ENCODE measurements at places on chromosomes 13 and 19.

DNA sequence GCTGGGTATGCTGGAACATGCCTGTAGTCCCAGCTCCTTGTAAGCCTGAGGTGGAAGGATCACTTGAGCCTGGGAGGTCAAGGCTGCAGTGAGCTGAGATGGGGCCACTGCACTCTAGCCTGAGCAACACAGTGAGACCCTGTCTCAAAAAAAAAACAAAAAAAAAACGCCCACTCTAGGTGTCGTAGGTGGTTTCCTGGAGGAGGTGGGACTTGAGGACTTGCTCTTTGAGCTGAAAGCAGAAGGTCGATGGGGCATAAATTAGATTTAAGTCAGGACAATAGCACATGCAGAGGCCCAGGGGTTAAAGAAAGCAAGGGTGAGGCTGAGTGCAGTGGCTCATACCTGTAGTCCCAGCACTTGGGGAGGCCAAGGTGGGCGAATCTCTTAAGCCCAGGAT lies 12.9 kb upstream of the ILF3 start:
- DNase-seq: no peak

DNA sequence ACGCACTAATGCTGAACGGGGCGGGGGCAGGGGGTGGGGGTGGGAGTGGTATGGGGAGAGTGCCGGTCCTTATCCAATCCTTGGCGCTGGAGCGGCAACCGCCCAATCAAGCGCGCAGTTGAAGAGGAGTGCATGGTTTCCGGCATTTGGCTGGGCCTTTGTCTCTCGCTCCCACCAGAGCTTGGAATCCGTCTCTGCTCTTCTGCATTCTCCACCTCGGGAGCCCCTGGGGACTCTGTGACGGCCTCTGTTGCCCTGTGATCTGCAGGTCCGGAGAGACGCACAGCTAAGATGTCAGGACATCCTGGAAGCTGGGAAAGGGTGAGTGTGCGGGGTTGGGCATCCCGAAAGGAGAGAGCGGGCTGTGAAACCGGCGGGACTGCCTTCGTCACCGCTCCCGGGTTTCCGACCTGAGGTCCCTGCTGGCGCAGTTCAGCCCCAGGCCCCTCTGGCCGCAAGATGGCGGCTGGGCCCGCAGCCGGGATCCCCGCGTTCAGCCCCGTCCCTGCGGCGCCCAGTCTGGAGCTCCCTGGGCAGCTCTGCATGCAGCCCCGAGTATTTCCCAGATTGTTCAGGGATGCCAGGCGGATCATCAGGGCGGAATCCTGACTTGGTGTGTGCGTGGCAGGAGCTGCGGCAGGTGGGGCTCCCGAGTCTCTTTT lies 53.6 kb upstream of the ZNF254 start:
- peak; percentile 86 for DNase-seq

DNA sequence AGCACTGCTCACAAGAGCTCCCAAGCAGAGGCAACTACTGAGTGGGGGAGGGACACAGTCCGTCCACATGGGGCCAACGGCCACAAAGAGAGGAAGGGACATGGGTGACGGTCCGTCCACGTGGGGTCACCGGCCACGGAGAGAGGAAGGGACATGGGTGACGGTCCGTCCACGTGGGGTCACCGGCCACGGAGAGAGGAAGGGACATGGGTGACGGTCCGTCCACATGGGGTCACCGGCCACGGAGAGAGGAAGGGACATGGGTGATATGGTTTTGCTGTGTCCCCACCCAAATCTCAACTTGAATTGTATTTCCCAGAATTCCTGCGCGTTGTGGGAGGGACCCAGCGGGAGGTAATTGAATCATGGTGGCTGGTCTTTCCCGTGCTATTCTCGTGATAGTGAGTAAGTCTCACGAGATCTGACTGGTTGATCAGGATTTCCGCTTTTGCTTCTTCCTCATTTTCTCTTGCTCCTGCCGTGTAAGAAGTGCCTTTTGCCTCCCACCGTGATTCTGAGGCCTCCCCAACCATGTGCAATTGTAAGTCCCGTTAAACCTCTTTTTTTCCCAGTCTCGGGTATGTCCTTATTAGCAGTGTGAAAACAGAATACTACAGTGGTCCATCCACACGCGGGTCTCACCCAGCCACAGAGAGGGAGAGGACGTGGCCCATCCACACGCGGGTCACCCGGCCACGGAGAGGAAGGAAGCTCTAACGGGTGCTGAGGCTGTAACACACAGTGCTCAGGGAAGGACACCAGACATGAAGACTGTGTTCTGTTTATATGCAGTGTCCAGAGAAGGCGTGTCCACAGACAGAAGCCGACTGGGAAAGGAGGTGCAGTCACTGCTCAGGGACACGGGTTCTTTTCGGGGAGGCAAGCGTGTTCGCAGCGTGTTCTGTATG lies 48.5 kb downstream of the GAS6 start:
- no peak for DNase-seq

DNA sequence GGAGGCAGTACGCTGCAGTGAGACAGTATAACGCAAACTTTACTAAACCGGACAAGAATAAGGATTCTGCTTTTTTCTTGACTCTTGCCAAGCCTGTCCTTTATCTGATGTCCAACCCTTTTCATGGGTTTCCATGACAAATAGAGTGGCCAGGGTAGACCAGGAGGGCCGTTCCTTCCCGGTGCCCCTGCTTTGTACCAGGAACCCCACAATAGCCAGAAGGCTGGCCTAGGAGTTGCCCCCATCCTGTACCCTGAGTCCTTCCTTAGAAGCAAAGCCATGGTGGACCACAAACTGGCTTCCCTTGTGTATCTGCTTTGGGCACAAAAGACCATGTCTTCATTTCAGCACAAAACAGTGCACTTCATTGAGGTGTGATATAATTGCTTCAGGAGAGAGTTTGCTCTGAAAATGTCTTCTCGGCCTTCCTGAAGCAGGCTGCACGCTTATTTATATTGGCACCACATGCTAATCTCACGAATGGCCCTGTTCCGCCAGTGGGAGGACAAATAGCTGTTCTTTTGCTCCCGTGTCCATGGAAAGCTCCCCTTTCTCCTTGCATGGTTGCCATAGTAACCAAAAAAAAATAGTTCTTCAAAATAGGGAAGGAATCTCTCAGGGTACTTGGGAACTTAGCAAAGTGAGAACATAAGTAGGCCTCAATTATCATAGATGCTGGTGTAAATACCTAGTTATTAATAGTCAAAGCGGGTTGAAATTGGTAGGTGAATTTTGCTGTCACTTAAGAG lies 222.1 kb downstream of the ZIC5 start:
- no peak for DNase-seq

- no peak for DNase-seq
These were observed 45.4 kb downstream of the FAM124A start for GRCh38 chr13:51267622-51268021.

DNA sequence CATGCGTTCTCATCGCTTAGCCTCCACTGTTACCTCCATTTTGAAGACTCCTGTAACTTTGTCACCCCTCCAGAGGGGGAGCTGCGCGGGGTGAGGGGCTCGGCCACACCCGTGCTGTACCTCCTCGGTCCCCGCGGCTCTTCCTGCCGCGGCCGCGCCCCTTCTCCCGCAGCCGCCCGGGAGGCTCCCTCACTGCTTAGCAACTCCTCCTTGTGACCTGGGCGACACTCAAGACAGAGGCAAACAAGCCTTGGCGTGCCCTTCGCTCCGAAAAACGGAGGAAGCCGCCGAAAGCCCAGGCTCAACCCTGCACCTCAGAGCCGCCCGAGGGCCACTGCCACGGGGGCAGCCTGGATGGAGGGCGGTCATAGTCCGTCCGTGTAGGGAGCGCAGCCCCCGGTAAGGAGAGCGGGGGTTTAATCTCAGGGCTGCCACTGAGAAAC lies 494.3 kb downstream of the FOXO1 start:
- no peak for DNase-seq

GRCh38 chr19:42634409-42635232 lies 39.9 kb upstream of the CEACAM8 start:
- no peak for DNase-seq

GRCh38 chr19:51156710-51157109 lies 14.6 kb downstream of the SIGLEC7 start:
- DNase-seq: no peak

DNA sequence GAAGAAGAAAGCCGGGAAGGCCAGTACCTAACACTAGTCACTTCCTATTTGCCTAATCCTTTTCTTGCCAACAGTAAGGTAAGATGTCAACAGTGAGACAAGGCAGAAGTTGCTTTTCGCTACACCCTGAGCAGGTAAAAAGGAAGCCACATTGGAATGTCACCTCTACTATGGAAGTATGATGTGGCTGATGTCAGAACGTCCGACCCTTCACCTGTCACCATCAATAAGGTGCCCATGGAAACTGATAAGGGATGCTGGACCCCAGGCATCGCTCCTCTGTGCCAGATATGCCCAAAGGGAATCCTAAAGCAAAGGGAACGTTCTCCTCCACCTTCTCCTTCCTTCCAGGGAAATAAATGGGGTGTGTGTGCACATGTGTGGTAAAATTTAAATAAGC lies 34.3 kb downstream of the COL4A1 start:
- DNase-seq: no peak

GRCh38 chr19:19602136-19602712 lies 16.3 kb downstream of the PBX4 start:
- no peak for DNase-seq

GRCh38 chr13:23504180-23504579 lies 66.0 kb upstream of the TNFRSF19 start:
- no peak for DNase-seq

DNA sequence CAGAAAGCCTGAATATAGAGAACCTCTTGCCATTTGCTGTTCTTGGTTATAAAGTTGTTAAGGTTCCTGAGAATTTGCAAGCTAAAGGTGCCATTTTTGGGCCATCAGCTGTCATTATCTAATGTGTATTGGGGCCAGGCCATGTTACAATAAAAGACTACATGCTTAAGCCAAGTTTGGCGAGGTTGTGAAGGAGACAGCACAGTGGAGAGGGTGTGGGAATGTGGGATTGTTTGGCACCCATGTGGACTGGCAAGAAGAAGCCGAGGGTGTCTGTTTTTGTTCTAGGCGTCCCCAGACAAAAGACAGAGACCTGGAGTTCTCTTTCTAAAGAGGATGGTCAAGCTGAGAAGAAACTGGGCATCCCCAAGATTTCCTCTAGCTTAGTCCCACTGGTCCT lies 64.7 kb downstream of the ZNF44 start:
- DNase-seq: no peak

DNA sequence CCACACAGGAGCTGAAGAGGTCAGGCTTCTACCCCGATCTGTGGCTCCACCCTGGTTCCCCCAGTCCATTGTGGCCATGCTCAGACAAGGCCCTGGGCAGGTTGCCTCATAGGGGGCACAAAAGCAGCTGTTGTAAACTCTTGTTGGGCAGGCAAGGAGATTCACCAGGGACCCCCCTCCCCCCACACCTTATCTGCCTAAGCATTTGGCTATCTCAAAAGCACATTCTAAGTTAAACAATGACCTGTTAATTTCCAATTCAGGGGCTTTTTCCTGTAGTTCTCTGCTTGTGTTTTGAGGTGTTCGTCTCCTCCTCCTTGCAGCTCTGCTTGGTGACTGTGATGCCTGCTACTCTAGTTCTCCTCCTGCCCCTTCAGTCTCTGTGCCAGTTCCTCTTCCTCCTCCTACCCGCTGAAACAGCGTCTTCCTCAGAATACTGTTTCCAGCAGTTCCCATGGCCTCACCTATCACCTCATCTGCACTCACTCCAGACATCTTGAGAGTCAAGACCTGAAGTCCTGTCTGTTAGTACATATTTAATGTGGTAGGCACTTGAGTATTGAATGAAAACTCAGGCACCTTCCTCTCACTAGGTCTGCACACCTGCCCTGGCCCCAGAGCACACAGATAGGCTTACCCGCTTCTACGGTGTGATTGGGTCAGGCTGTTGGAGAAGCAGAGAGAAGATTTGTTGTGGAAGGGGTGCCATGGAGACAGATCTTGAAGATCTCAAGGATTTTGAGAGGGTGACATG lies 31.7 kb downstream of the SPATA13 start:
- DNase-seq: no peak

- peak; percentile 53 for DNase-seq
These were observed 9.1 kb downstream of the ARID3A start for GRCh38 chr19:934865-935479.

DNA sequence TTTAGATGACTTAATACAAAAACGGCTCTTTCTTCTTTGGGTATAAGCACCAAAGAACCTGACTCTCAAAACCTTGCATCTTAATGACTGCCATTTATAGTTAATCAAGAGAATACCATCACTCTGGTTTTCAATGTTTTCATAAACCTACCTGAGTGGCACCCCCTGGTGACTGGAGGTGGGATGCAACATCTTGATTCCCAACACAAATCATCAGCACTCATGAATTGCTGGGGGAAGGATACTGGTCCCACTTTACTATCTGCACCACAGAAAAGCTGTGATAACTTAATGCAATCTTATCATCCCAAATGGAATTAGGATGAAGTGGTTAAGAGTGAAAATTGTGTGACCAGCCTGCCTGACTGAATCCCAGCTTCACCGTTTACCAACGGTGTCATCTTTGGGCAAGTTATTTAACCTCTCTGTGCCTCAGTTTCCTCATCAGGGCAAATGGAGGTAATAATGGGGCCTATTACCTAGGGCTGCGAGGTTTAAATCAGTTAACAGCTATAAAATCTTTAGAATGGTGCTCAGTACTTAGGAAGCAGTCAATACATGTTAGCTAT lies 366.4 kb downstream of the KLF12 start:
- DNase-seq: no peak

GRCh38 chr19:55624109-55625003 lies at the start of gene ZNF784:
TSS of gene ZNF784 (minus strand) at chr19:55624566. CDS start at chr19:55624561, 5 bp downstream.
- peak; percentile 92 for DNase-seq

DNA sequence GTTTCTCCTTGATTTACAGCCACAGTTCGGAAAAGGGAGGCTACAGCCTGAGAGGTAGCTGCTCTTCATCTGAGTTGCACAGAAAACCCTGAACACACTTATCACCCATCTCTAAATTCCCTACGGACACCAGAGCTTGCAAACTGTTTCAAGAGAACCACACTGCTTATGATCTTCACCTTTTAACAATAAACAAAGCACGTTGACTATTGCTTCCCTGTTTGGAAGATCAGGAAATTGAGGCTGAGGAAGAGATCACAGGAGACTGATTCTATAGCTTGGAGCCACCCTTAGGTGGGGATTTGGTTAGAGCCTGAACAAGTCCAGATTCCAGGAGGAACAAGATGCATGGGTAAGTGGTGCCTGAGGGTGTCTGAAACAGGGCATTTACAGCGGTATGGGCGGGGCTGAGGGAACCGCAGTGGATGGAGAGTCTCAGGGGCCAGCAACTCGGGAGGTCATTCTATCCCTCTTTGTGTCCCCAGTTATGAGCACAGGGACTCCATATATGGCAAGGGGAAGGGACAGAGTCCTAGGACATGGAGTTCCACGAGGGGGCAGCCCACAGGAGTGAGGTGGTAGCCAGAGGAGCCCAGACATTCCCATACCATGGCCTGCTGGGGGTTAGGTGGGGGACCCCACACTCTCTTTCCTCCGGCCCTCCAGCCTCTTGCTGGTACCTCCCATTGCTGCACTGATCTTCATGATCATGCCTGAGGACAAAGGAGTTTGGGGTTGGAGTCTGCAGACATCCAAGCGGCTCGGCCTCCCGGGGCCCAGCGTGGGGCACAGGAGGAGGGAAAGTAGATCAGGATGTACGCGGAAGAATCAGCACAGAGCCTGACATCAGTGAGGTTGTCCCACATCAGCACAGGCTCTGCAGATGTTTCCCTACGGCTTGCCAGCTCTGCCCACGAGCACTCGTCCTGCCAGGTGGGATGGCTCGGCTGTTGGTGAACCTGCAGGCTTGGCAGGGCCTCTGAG lies 162.3 kb upstream of the ZNF536 start:
- DNase-seq: no peak

- DNase-seq: no peak
These were observed 13.6 kb downstream of the CSNK1A1L start for GRCh38 chr13:37091835-37092234.

GRCh38 chr13:50485979-50486935 lies 357.2 kb downstream of the DLEU7 start:
- DNase-seq: no peak

GRCh38 chr19:21934593-21934992 lies 76.2 kb downstream of the ZNF208 start:
- DNase-seq: no peak
